ENCODE measurements at places on chromosomes 2 and 18.

DNA sequence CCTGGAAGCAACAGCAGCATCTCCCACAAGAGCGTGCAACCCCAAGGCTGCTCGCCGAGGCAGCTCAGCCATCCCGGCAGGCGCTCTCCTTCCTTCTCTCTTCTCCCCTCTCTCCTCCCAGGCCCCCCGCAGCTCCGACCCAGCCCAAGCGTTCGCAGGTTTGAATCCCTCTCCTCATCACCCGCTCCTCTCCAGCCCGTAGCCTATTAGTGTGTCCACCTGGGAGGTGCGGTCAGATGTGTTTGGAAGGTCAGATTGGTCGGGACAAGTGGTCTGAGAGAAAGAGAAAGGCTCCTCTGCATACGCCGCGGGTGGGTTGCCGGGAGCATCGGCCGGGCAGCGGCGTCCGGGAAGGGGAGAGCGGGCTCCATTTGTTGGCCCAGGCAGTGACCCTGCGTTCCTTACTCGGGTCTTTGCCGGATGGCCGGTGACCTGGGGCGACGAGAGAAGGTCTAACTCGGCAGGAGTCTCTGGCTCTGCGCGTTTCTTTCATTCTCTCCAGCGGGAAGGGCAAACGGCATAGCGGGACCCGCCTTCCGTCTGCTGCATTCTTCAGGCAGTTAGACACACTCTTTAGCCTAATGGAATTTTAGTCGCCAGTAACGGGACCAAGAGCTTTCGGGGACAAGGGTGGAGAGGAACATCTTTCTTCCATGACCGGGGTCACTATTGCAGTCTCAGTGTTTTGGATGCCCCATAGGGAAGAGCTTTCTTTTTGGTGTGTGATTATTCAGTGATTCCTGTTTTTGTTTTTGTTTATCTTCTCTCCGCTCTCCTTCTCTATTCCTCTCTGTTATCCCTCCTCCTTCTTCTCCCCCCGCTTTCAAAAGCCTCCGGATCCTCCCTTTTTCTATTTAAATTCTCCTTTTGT is 1.1 kb upstream of the TMEFF2 start:
- DNase-seq, result peak; percentile 52

DNA sequence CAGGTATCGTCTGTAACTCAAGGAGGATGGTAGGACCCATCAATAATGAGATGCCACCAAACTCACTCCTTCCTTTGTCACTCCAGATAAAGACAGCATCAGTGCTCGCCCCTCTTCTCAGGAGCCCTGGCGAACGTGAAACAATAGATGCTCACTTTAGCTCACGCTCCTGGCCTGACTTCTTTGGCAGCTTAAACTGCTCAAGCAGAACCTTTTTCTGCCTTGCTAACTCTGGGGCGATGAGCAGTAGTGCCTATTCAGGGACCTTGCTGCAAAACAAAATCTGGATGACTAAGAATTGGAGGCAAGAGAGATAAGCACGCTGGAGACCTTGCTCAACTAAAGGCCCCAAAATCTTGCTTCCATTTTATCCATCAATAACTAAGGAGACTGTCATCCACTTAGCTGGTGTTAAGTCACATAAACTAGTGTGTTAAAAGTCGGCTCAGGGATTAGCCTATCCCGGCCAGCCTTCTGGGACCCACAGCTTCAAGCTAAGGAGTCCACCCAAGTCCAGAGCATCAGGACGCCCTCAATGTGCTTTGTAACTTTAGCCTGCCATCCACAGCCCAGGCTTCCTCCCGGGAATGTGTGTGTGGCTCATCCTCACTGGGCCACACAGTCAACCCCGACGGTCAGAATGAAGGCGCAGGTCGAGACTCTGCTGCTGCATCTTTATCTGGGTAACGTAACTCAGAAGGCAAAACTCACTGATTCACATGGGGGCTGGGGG is 38.9 kb downstream of the ZNF516 start:
- no peak for DNase-seq

DNA sequence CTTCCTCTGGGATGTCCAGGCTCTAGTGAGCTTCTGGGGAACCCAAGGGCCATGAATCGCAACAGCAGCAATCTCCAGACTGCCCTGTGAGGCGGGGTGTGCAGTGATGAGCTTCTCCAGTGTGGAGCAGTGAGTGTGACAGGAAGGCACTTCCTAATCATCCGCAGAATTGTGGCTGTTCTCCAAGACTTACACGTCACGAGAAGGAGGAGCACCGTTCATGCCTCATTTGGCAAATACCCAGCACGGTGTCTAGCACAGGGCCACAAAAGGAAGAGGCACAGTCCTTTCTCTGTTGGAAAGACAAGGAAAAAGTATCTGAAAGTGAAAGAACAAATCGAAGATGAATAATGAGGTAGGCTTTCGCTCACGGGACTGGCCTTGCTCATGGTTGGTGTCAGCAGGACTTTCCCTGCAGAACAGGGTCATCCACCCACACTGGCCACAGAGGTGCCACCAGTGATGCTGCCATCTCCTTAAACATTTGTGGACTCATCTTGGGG is 125.1 kb upstream of the HAAO start:
- DNase-seq, result peak; percentile 94

GRCh38 chr18:7457262-7457661 is 109.9 kb upstream of the PTPRM start:
- DNase-seq, result no peak

GRCh38 chr18:26046419-26047077 is 43.9 kb downstream of the SS18 start:
- DNase-seq, result no peak

- no peak for DNase-seq
Measured at GRCh38 chr2:172772633-172773032, 37.0 kb downstream of the RAPGEF4 start.

- no peak for DNase-seq
Measured at GRCh38 chr2:11930211-11930761, 183.9 kb downstream of the LPIN1 start.

DNA sequence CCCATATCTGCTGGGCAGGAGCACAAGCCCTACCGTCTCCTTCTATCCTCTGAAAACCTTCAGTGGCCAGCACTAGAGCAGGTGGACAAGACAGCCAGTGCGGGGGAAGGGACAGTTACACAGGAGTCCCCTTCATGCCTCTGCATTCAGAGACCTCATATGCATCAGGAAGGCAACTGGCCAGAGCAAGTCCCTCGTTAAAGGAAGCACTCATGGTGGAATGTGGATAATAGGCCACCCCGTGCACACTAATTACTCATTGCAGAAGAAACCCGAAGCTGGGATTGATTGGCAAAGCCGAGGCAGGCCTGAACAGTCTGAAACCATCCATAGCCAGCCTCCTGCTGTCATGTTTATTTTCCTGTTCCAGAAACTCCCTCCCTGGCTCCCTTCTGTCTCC is 11.2 kb downstream of the KIAA2012 start:
- peak; percentile 8 for DNase-seq

Data from EL (cell line).